D341Med (cell line): ENCODE measurements at places on chromosomes 2 and 18.

DNA sequence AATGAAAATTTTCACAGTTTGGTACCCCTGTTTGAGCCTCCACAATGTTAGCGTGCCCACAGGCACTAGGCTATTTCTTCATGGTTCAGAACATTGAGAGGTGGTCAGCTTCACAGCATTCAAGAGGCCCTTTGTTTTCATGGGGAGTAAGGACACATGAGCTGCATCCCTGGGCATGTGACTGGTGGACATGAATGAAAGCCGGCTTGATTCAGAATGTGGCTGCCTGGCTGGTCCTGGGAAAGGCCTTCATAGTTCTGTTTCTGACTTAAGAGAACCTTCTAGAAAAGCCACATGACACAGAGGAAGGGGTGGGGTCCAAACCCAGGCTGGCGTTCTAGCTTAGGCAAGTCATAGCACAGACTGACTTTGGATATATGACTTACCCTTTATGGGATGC lies 420.6 kb downstream of the CMPK2 start:
- no peak for DNase-seq

- no peak for DNase-seq
Measured at GRCh38 chr2:86695053-86695691, 24.9 kb upstream of the RMND5A start.

GRCh38 chr18:25646971-25647370 lies 295.0 kb upstream of the ZNF521 start:
- DNase-seq, result no peak

DNA sequence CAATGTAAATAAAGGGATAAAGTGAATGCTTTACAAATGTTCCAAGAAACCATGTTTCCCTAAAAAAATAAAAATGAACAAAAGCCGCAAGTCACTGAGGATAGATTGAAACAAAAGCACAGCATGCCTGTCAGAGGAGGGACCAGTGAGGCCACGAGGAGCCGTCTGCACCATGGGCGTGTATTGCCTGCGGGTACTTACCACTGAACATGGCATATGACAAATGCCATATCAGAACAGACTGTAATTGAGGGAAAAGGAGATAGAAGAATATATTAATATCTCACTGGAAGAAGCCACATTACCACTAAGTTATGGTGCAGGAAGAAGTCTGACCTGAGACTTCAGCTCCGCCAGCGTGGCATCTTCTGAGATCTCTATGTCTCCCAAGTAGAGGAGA lies 75.8 kb downstream of the USP40 start:
- DNase-seq, result no peak

DNA sequence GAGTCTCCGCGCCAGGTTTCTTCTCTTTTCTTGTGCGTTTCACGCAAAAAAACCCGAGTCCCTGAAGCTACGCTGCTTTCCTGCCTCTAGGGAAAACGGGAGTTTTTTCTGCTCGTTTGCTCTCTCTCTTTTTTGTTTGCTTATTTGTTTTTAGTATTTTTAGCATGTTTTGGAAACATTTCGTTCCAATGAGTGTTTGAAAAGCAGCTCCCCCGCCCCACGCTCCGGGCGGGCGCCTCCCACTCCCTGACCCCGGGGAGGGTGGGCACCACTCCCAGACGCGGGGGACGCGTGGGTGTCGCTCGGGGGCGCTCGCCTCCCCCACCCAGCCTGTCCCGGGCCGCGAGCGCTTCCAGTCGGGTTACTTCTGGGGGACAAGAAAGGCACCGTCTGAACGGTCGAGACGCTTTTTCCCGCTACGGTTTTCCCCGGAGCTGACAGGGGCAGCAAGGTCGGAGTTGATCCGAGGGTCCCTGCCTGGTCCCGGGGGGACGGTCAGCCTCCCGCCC lies 446 bp upstream of the EFHD1 start:
- no peak for DNase-seq

DNA sequence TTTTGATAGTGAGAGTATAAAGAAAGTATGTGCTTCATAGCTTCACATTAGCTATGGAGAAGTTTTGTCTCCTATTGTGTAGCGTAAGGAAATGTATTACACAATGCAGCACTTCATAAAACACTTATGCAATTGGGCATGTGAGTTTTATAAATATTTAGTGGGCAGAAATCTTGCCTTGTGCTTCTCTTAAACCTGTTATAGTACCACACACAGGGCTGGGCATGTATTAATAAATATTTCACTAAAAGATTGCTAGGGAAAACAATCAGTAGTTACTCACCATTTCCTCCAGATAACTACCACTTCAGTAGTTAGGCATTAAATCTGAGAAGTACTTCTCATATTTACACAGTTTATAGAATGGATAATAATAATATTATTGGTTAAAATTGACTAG lies 1080.8 kb upstream of the PIK3C3 start:
- no peak for DNase-seq

GRCh38 chr2:229300790-229301189 lies 29.7 kb upstream of the PID1 start:
- no peak for DNase-seq

DNA sequence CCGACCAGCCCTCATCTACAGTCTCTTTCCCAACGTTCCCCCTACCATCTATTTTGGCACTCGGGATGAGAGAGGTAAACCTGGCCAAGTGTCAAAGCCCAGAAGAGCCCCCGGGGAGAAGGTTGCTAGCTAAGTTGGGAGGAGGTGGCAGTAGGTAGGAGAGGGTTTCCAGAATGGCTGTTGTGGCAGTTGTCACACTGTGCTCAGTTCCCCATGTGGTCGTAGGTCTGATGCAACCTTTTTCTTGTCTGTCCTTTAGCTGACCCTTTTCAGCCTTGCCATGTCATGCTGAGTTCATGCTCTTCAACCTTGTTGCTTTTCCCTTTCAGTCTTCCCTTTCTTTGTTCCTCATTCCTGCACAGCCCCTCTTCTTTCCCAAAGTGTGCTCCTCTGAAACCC lies 34.5 kb downstream of the TTLL4 start:
- DNase-seq, result no peak

DNA sequence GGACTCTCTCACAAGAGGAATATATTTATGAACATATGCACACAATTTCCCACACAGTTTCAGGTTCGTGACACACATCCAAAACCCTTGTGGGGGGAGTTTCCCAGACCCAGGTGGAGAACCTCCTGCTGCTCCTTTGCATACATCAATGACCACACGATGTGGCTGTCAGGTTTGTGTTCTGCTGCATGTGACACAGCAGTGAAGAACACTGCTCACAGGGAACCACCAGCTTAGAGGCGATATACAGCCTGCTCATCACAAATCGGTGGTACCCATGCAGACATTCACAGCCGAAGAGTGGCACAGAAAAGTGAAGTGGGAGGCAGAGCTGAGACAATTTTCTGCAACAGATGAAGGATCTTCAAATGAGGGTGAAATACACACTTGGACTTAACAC lies 175.6 kb upstream of the ZFP36L2 start:
- DNase-seq, result no peak

DNA sequence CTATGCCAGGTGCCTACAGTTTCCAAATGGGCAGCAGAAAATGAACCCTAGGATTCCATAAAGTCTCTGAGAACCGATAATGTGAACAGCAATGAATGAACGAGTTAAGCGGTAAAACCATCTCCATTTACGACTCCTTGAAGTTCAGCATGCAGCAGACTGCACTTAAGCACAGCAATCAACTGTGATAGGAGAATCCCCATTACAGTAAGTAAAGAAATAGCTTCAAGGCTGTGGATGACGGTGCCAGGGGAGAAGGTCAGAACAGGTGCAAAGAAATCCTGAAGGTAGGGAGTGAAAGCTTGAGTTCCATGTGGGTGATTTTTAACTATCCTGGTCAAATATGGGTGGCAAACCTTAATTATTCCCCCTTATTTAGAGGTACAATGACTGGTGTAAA lies 444.4 kb downstream of the NCKAP5 start:
- no peak for DNase-seq

DNA sequence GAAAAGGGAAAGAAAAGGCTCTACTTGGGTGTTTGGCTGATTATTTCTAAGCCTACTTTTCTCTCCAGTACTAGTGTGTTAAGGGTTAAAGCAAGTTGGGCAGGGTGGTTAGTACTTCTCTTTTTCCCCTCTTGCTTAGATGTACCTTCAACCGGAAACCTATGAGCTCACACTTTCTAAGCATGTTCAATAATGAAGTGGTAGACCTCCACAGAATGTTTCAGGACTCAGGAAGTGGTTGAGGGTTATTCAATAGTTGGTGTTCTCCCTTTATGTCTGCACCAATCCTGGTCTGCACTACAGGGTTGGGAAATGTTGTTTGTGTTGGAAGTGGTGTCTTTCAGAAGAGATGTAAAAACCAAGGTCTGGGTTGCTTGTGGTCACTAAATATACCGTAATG lies 137.1 kb downstream of the ZEB2 start:
- no peak for DNase-seq

GRCh38 chr2:98787700-98788099 lies 56.8 kb upstream of the MGAT4A start:
- DNase-seq, result no peak

DNA sequence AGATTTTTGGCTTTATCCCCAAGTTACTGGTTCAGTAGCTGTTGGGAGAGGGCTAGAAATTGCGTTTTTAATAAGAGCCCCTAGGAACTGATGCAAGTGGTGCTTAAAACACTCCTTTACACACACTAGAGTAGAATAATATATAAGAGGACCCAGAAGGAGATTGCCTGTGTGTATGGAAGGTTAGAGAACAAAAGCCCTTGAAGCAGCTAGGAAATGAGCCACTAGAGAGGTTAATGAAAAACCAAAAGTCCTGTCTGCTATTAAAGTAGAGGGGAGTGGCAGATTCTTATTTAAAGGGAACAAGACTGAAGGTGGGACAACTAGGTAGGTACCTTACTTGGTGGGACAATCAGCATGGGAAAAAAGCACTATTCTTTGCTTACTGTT lies 14.4 kb upstream of the SLC39A10 start:
- no peak for DNase-seq

GRCh38 chr2:24924732-24925131 lies 4.7 kb upstream of the ADCY3 start:
- no peak for DNase-seq

GRCh38 chr2:155141418-155141817 lies 442.9 kb downstream of the KCNJ3 start:
- no peak for DNase-seq

GRCh38 chr2:47414682-47415458 lies 11.9 kb downstream of the MSH2 start:
- DNase-seq, result no peak

DNA sequence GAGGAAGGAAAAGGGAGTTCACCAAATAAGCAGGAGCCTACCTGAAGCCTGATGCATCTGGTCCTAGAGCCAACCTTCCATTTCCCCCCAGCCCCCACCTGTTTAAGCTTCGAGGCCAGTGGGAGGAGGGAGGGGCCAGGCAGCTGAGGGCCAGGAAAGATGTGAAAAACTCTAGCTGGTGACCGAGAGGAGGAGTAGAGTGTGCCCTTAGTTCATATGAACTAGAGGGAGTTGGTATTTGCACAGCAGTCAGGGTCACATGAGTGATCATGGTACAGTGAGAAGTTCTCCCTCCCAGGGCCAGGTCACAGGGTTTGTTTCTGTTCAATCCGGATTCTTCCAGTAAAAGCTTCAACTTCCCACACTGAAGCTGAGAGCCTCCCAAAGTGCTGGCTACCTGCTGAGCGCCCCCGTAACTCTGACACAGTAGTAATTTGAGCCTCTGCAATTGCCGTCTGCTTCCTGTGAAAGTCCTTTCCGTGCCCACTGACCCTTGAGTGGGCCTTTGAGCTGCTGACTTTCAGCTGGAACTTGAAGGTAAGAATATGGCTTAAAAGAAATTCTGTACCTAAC lies at the start of gene SULT1C2:
TSS of gene SULT1C2 (plus strand) at position 362 of the 573 bp plus-strand sequence. CDS start 4,773 bp downstream, outside the sequence.
- DNase-seq, result no peak

DNA sequence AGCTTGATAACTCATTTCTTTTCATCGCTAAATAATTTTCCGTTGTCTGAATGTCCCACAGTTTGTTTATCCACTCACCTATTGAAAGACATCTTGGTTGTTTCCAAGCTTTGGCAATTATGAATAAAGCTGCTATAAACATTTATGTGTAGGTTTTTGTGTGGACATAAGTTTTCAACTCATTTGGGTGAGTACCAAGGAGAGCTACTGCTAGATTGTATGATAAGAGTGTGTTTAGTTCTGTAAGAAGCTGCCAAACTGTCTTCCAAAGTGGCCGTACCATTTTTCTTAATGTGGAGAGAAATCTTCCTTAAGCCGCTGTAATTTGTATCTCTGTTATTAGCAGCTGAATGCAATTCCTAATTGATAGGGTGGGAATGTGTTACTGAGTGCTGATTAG lies 11.4 kb upstream of the CTIF start:
- DNase-seq, result no peak

DNA sequence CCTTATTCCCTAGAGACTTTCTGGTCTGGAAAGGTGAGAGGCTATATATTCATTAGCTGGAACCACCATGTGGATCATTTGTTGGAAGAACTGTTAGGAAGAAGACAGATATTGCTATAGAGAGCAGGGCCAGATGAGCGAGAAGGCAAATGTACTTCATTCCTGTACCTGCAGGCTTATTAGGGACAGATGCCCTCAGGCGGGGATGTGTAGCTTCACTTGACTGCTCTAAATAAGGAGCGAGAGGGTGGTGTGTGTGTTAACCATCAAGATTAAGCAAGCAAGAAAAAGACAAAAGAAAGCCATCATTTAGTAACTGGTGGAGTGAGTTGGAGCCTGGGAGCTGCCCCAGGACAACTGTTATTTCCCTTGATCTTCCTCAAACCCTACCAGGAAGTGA lies 36.4 kb downstream of the NEDD4L start:
- no peak for DNase-seq

DNA sequence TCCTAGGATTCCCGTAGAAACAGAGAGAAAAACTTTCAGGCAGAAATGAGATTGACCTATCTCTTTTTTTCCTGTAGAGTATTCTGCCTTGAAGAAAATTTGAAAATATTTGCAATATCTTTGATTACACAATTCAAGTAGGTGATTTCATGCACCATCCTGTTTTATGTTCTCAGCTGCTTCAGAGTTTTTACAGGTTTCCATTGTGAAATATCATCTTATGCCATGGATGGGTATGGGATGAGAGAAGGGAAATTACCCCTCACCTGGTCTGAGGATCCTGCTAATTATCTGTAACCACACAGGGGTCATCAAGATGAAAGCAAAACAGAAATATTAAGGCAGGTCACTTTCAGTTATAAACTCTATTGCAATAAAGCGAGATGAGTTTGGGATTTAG lies 264.8 kb downstream of the TXNL1 start:
- DNase-seq, result no peak

GRCh38 chr2:240322231-240322955 lies 113.1 kb upstream of the GPC1 start:
- no peak for DNase-seq

DNA sequence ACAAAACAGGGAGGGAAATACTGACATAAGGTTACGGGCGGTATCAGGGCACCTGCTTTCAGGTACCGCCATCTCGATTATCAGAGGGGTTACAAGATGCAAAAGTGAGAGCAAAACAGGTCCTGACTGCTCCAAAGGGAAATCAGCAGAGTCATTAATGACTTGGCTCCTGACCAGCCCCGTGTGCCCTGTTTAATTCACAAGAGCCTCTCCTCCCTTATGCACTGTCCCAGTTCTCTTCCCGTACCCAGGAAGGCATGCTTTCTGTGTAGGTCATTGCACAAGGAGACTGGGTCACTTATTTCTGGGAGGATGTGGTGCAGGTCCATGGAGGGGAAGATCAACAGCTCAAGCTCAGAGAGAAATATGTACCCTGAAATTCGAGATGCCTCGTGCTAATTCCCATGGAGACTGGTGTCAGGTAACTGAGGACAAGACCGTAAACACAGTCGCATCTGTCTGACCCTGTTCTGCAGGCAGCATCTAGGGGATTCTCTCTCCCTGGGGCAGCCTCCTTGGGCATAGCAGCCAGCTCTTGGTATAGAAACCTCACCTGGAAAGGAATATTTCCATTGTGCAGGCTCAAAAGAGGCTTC lies 79.9 kb downstream of the HNRNPLL start:
- no peak for DNase-seq

- DNase-seq, result no peak
Measured at GRCh38 chr18:57915248-57915647, 112.1 kb upstream of the ATP8B1 start.

GRCh38 chr2:107402330-107402729 lies 424.4 kb upstream of the RGPD4 start:
- DNase-seq, result no peak
